ENCODE measurements at places on chromosomes 4 and X. TPM values are rescaled to one million over a fixed set of nuclear protein-coding genes. Genes with fewer than 3 reads are reported as not detected.

- DNase-seq: no peak
- no peaks in the 10 kb centered on the region for H3K4me1 ChIP-seq
- H3K27me3 ChIP-seq: no peaks in the 10 kb centered on the region
- no peak overlapping the region for H3K4me3 ChIP-seq
- no peak overlapping the region for H3K27ac ChIP-seq
Measured at GRCh38 chr4:93201471-93202096, 627.0 kb upstream of the ATOH1 start.

- DNase-seq: no peak
- H3K36me3 ChIP-seq: no peaks in the 10 kb centered on the region
- no peaks in the 10 kb centered on the region for H3K4me1 ChIP-seq
- no peaks in the 10 kb centered on the region for H3K27me3 ChIP-seq
- H3K4me3 ChIP-seq: no peak overlapping the region
Measured at GRCh38 chrX:152165033-152165743, 26.8 kb upstream of the MAGEA10 start.

GRCh38 chrX:132009350-132009749 is 13.8 kb upstream of the STK26 start:
- peaks cover 4% of the 10 kb centered on the region for H3K4me1 ChIP-seq
- H3K4me3 ChIP-seq: no peak overlapping the region
- H3K27me3 ChIP-seq: no peaks in the 10 kb centered on the region
- peaks cover 3% of the 10 kb centered on the region for H3K36me3 ChIP-seq
- DNase-seq: no peak

GRCh38 chrX:148288451-148288850 is 212.0 kb upstream of the AFF2 start:
- H3K27ac ChIP-seq: no peak overlapping the region
- H3K4me1 ChIP-seq: peaks cover 5% of the 10 kb centered on the region
- no peak overlapping the region for H3K4me3 ChIP-seq
- peaks cover 3% of the 10 kb centered on the region for H3K36me3 ChIP-seq

GRCh38 chr4:184688447-184688846 is 38.9 kb downstream of the PRIMPOL start:
- peaks cover 11% of the 10 kb centered on the region for H3K4me1 ChIP-seq
- H3K4me3 ChIP-seq: no peak overlapping the region
- no peak overlapping the region for H3K27ac ChIP-seq
- H3K27me3 ChIP-seq: no peaks in the 10 kb centered on the region

GRCh38 chrX:6986915-6987314 is 160.6 kb upstream of the STS start:
- DNase-seq: no peak
- no peaks in the 10 kb centered on the region for H3K4me1 ChIP-seq
- H3K4me3 ChIP-seq: no peak overlapping the region

GRCh38 chr4:47838445-47838844 is 578 bp upstream of the CORIN start:
- H3K4me1 ChIP-seq: peaks cover 22% of the 10 kb centered on the region
- DNase-seq: no peak
- no peak overlapping the region for H3K4me3 ChIP-seq
- H3K27ac ChIP-seq: no peak overlapping the region
- peaks cover 2% of the 10 kb centered on the region for H3K27me3 ChIP-seq

- peak overlapping the region; percentile 40 for H3K4me3 ChIP-seq
- no peaks in the 10 kb centered on the region for H3K27me3 ChIP-seq
- peak; percentile 64 for DNase-seq
- H3K4me1 ChIP-seq: peaks cover 68% of the 10 kb centered on the region
Measured at GRCh38 chrX:136623396-136623795, 24.6 kb upstream of the CD40LG start.

DNA sequence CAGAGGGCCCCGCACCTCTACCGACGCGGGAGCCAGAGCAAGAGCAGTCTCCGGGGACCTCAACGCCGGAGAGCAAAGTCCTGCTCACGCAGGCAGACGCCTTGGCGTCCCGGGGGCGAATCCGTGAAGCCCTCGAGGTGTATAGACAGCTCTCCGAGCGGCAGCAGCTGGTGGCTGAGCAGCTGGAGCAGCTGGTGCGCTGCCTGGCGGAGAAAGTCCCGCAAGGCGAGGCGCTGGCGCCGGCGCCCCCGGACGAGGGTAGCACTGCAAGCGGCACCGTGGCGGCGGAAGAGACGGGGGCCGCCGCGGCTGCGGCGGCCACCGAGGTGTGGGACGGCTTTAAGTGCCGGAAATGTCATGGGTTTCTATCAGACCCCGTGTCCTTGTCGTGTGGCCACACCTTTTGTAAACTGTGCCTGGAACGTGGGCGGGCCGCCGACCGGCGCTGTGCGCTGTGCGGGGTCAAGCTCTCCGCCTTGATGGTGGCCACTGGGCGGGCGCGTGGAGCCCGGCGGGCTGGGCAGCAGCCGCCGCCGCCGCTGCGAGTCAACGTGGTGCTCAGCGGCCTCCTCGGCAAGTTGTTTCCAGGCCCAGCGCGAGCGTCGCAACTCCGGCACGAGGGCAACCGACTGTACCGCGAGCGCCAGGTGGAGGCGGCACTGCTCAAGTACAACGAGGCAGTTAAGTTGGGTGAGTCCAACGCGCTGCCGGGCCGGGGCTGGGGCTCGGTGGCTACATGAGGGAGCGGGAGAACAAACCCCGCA is 672 bp downstream of the LONRF3 start:
- peaks cover 25% of the 10 kb centered on the region for H3K27me3 ChIP-seq
- peak; percentile 61 for DNase-seq

- H3K27ac ChIP-seq: no peak overlapping the region
- H3K36me3 ChIP-seq: no peaks in the 10 kb centered on the region
- no peak for DNase-seq
- peaks cover 9% of the 10 kb centered on the region for H3K27me3 ChIP-seq
- H3K4me3 ChIP-seq: no peak overlapping the region
Measured at GRCh38 chr4:185805979-185806378, 6.0 kb downstream of the SORBS2 start.

DNA sequence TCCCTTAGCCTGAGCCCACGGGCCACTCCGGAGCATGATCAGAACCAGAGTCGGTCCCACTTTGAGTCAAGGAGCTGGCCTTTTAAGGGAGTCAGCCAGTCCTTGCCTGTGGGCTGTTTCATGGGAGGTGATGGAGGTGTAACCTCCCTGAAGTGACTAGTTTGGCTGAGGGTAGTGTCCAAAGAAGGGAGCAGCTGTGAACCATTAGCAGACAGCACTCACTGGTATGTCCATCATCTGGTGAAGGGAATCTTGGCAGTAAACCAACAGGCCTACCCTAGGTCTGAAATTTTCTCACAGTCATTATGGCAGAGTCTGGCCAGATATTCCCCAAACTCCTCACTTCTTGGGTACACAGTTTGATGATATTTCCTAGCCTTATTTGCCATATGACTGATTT is 12.3 kb upstream of the REPS2 start:
- H3K4me1 ChIP-seq: no peaks in the 10 kb centered on the region
- no peaks in the 10 kb centered on the region for H3K36me3 ChIP-seq
- H3K27ac ChIP-seq: no peak overlapping the region
- peaks cover 6% of the 10 kb centered on the region for H3K27me3 ChIP-seq

DNA sequence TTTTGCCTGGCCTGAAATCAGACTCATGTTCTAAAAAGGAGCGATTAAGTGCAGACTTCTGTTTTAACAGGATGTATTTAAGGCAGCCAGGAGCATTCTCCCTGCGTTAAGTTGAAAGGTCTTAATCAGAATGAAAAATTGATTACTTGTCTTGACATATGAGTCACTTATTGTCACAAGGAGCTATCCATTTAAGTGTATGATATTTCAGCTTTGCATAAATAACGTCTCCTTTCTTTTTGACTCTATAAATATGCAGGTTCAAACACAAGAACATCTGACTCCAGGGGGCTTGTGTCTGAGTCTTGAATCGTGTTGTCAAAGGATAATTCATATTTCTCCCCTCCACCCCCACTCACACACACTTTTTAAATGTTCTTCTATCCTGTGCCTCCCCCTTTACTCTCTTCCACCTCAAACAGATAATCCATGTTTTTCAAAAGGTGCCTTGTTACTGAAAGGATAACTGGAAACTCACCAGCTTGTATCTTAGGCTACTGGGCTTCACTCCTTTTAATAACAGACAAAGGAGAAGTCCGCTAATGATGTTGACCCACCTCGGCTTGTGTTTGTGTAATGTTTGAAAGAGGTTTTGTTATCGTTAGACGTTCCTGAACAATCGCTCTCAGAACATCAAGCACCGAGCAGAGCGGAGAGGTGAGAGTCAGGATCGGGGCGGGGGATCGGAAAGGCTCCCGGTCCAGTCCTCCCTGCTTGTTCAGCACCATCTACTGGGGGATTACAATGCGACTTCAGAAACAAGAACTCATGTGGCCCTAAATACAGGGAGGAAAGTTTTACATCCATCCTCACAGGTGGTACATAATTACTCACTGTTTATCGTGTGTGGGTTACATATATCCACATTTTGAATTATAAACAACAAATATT is 107.5 kb upstream of the RPL34 start:
- peaks cover 16% of the 10 kb centered on the region for H3K4me1 ChIP-seq
- peak; percentile 42 for DNase-seq
- H3K36me3 ChIP-seq: peaks cover 15% of the 10 kb centered on the region
- H3K27ac ChIP-seq: peak overlapping the region; percentile 65

DNA sequence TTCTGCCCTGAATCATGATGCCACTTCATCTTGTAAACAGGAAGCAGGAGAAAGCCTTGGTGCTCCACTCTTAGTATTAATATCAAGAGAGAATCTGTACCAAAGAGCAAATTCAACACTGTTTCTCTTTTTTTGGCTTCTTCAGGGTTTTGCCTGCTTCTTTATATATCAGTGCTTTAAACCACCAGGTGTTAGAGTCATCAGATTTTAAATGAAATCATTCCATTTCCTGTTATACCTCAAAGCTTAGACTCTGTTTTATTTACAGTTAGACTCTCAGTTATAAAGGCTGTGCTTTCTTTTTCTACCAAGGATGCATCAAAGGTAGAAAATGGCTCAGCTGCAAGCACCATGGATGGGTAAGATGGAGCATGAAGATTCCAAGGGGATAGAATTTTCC is 350.9 kb downstream of the CAMK2D start:
- peaks cover 13% of the 10 kb centered on the region for H3K27me3 ChIP-seq
- no peak overlapping the region for H3K27ac ChIP-seq

DNA sequence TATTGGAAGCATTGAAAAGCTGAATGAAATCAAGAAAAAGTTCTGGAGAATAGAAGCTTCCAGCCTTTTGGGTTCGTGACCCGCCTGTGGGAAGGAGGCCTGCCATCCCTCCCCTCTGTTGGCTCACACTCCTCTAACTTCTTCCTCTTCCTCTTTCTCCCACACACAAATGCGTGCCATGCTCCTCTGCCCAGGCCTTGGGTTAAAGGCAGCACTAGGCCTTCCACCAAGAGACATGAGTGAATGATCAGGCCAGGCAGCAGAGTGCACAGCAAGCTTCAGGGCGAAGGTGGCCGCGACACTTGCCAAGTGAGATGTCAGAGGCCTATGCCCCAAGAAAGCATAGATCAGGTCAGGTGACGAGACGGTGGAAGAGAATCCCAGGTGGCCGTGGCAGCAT is 38.4 kb downstream of the FAM193A start:
- DNase-seq: no peak
- H3K4me1 ChIP-seq: peaks cover 37% of the 10 kb centered on the region
- no peaks in the 10 kb centered on the region for H3K27me3 ChIP-seq
- no peak overlapping the region for H3K4me3 ChIP-seq
- no peak overlapping the region for H3K27ac ChIP-seq
- peaks cover 16% of the 10 kb centered on the region for H3K36me3 ChIP-seq

DNA sequence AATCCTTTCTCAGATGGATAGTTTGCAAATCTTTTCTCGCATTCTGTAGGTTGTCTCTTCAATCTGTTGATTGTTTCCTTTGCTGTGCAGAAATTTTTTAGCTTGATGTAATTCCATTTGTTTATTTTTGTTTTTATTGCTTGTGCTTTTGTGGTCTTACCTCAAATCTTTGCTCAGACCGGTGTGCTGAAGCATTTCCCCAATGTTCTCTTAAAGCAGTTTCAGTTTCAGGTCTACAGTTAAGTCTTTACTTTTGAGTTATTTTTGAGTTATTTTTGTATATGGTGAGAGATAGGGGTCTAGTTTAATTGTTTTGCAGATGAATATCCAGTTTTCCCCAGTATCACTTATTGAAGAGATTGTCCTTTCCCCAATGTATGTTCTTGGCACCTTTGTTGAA is 18.2 kb upstream of the SLC25A14 start:
- peaks cover 2% of the 10 kb centered on the region for H3K36me3 ChIP-seq
- peaks cover 12% of the 10 kb centered on the region for H3K27me3 ChIP-seq

GRCh38 chrX:65697915-65698796 is 30.7 kb downstream of the MSN start:
- H3K27ac ChIP-seq: peak overlapping the region; percentile 95
- DNase-seq: peak; percentile 69
- H3K27me3 ChIP-seq: no peaks in the 10 kb centered on the region
- peak overlapping the region; percentile 88 for H3K4me3 ChIP-seq

- no peak overlapping the region for H3K4me3 ChIP-seq
- H3K27ac ChIP-seq: no peak overlapping the region
- H3K4me1 ChIP-seq: peaks cover 5% of the 10 kb centered on the region
- H3K36me3 ChIP-seq: peaks cover 24% of the 10 kb centered on the region
- H3K27me3 ChIP-seq: no peaks in the 10 kb centered on the region
- no peak for DNase-seq
Measured at GRCh38 chr4:1321946-1322650, 24.9 kb upstream of the UVSSA start.

DNA sequence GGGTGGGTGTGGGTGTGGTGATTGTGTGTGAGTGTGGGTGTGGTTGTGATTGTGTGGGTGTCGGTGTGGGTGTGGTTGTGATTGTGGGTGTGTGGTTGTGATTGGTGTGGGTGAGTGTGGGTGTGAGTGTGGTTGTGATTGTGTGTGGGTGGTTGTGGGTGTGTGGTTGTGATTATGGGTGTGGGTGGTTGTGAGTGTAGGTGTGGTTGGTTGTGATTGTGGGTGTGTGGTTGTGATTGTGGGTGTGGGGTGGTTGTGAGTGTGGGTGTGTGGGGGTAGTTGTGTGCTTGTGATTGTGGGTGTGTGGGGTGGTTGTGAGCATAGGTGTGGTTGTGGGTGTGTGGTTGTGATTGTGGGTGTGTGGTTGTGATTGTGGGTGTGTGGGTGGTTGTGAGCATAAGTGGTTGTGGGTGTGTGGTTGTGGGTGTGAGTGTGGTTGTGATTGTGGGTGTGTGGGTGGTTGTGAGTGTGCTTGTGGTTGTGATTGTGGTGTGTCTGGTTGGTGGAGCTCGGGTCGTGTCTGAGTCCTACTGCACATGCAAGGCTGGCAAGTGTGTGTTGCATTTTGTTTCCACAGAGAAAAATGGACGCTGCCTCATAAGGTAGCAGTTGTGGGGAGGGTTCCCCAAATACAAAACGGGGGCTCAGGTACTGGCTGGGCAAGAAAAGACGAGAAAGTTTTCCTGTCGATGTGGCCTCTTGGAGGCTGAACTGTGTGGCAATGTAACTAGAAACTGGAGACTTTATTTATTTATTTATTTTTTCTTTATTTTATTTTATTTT is 116.7 kb downstream of the UBE2K start:
- H3K27me3 ChIP-seq: no peaks in the 10 kb centered on the region
- H3K36me3 ChIP-seq: peaks cover 8% of the 10 kb centered on the region
- peaks cover 6% of the 10 kb centered on the region for H3K4me1 ChIP-seq
- H3K4me3 ChIP-seq: peak overlapping the region; percentile 31
- peak overlapping the region; percentile 77 for H3K27ac ChIP-seq
- DNase-seq: peak; percentile 41

- no peaks in the 10 kb centered on the region for H3K4me1 ChIP-seq
- DNase-seq: no peak
- H3K27me3 ChIP-seq: peaks cover 5% of the 10 kb centered on the region
- H3K4me3 ChIP-seq: no peak overlapping the region
- no peaks in the 10 kb centered on the region for H3K36me3 ChIP-seq
Measured at GRCh38 chr4:183873409-183874185, 31.5 kb upstream of the STOX2 start.

GC gene
- not detected for total RNA-seq

PLP1 gene
- not detected for total RNA-seq

GYPA gene
- total RNA-seq: not detected

MGARP gene
- total RNA-seq: 0.22 TPM

MGAT4D gene
- total RNA-seq: not detected

MAPK10 gene
- not detected for total RNA-seq

FGF13 gene
- total RNA-seq: not detected

PCDH18 gene
- not detected for total RNA-seq

PCYT1B gene
- total RNA-seq: 0.17 TPM
